Lung microvascular endothelial cell (primary cell): ENCODE measurements at places on chromosomes 16 and 17.
A peak's percentile ranks its signal among the peaks of the same experiment; 100 is the strongest.

DNA sequence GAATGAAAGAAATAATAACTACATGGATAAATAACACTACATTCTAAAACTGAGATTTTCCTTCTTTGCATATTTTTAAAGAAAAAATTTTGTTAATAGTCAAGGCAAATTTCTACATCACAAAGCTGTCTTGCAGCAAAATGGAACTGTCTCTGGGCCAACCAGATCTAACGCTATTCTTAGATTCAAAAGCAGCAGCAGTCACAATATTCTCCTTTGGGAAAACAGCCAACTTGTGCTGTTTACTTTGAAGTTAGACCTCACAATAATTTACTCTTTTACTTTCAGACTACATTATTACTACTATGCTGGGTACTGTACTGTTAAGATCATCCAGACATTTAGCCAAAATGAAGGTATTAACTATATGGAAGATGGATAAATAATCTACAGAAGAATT lies 189.1 kb downstream of the CEP112 start:
- DNase-seq: peak; percentile 23

GRCh38 chr16:10114409-10114808 lies 67.8 kb downstream of the GRIN2A start:
- DNase-seq: no peak

DNA sequence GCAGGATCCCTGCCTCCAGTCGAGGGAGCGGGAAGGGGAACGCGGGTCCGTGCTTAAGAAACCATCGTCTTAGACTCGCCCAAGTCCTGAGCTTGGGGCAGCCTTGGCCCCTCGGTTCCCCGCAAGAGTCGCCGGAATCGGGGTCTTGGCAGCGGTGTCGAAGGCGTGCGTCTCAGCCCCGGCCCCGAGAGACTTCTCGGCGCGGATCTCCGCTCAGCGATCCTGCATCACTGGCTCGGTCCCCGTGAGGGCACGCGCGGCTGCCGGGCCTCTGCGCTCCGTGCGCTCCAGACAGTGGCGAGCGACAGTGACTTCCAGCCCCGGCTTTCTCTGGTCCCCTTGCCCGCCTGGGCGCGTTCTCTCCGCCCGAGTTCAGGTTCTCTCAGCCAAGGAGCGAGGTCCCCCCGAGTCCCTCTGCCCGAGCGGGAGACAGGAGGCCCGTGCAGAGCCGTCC lies 380 bp downstream of the HS3ST3A1 start:
- DNase-seq: no peak

GRCh38 chr16:57411362-57411976 lies 6.9 kb downstream of the CCL17 start:
- peak; percentile 20 for DNase-seq
